Right atrium auricular region (tissue), 2 donors: ENCODE measurements at places on chromosomes 4 and X. TPM values are rescaled to one million over a fixed set of nuclear protein-coding genes. Genes with fewer than 3 reads are reported as not detected.

The PRR32 gene
- 4.8 TPM for total RNA-seq

The MAGEA8 gene
- total RNA-seq: not detected

The SLC7A11 gene
- 1.5 TPM for total RNA-seq

The SLC30A9 gene
- 43.5 TPM for total RNA-seq

The GLUD2 gene
- 1.4 TPM for total RNA-seq

The ATP10D gene
- 6.9 TPM for total RNA-seq

The HERC5 gene
- total RNA-seq: 1.6 TPM

The PLK4 gene
- total RNA-seq: 2.0 TPM
